ENCODE measurements at places on chromosomes 2 and 18.
A peak's percentile ranks its signal among the peaks of the same experiment; 100 is the strongest.

- no peak for DNase-seq
Observed at GRCh38 chr2:133737242-133737993, 169.2 kb upstream of the NCKAP5 start.

GRCh38 chr2:30965022-30965531, 157.8 kb upstream of the CAPN13 start:
- no peak for DNase-seq

DNA sequence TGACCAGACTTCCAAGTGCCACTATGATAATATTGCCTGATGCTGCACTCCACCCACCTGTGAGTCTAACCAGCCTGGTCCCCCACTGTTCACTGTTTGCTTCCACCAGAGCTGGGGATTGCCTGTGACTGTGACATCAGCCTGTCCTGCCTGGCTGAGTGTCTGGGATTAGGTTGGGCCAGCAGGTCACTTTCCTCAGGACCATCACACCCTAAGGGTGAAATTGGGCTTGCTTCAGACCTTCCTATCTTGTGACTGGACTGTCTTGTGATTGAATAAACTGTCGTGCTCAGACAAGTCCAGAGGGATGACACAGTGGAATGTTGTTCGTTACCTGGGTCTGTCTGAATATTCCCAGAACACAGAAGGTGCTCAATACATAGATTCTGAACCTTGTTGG, 87.4 kb upstream of the HK2 start:
- no peak for DNase-seq

DNA sequence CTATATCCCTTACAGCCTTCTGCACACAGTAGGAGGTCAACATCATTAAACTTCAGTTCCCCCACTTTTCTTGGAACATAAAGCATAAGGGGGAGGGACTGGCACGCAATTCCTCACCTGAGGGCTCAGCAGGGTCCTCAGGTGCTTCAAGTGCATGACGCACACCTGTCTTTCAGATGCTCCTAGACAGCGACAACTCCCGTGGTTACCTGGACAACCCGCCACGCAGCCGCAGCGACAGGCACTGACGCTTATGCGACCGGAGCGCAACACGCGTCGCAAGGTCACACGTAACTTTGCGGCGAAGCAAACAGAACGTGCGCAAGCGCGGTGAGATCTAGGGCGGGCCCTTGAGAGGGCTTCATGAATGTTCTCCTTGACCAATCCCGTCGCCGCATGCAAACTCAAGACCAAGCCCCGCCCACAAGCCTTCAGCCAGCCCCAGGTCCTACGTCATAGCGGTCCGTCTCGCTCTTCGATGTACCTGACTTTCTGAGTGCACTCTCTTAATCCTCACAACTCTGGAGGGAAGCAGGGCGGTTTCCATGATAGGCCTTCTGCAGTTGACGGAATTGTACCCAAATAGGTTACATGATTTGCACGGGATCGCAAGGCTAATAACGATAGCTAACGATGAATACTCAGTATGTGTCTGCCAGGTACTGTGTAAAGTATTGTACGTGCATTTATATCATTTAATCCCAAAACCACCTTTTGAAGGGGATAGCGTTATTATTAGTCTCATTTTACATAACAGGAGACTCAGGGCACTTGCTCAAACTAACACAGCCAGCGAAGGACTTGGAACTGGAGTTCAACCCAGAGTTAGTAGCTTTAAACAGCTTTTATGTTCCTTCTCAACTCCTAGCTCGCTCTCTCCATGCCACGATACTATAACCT, at the start of gene IFT172:
TSS of gene IFT172 (minus strand) at position 246 of the 900 bp plus-strand sequence. CDS start at position 156, 90 bp downstream.
- peak; percentile 97 for DNase-seq

Measured in NCI-H1092 (cell line).